C1 segment of cervical spinal cord (tissue), 14 donors: ENCODE measurements at places on chromosomes 7 and 10.

DNA sequence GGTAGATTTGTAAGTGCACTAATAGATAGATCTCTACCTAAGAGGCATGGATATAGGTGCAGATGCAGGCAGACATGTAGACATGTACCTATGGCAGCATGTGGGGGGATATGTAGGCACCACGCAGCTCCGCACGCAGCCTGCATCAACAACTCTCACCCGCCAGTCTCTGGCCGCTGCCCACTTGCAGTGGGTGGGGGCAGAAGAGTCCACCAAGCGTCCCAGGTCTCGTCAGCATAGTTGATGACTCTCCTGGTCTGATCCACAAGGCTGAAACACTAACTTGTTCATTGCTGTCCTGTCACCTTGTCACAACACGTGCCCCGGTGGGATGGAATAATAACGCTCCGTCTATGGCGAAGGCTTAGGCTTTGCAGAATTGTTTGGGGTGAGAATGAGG is 252.0 kb downstream of the ADARB2 start:
- DNase-seq: no peak

GRCh38 chr7:146889806-146890555 is 773.4 kb downstream of the CNTNAP2 start:
- no peak for DNase-seq

GRCh38 chr10:33355274-33355673 is 20.8 kb upstream of the NRP1 start:
- no peak for DNase-seq

GRCh38 chr10:131961047-131961776 is 20.5 kb downstream of the BNIP3 start:
- DNase-seq: no peak

- peak; percentile 46 for DNase-seq
These were observed 223.5 kb downstream of the CCDC3 start for GRCh38 chr10:12777840-12778585.

DNA sequence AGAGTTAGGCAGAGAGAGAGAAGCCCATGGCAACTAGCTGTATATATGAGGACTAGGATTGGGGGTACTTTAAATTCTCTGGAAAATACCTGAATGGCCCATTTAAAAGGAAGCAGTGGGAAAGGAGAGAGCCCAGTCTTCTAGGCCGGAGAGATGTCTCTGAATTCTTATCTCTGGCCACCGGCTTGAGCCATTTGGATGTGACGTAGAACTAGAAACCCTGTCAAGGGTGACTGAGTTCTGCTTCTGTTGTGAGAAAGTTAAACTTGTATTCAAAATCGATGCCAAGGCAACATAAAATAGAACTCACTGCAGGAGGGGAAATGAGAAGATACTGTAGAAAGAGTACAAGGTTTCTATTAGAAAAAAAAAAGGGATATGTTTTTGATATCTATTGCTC is 6.3 kb upstream of the GSTK1 start:
- DNase-seq: no peak

GRCh38 chr7:78441737-78442136 is 643.2 kb downstream of the PHTF2 start:
- no peak for DNase-seq

DNA sequence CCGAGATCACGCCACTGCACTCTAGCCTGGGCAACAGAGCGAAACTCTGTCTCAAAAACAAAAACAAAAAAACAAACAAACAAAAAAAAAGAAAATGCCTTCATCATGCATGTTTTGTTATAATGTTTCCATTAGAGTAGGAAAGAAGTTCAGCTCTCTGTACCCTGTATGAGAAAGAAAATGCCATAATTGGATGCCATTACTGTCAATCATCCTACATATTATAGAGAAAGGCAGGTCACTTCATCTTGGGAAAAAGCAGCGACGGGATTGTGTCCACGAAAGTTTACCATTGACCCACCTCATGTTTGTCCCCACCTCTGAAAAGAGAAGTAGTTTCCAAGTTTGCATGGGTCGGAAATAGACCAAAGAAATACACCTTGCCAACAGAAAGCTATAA is 33.8 kb downstream of the SEC61G start:
- DNase-seq: no peak

- DNase-seq: no peak
These were observed 56.1 kb upstream of the ARID5B start for GRCh38 chr10:61845196-61845949.

GRCh38 chr10:32211046-32211363 is 136.0 kb downstream of the EPC1 start:
- DNase-seq: no peak

DNA sequence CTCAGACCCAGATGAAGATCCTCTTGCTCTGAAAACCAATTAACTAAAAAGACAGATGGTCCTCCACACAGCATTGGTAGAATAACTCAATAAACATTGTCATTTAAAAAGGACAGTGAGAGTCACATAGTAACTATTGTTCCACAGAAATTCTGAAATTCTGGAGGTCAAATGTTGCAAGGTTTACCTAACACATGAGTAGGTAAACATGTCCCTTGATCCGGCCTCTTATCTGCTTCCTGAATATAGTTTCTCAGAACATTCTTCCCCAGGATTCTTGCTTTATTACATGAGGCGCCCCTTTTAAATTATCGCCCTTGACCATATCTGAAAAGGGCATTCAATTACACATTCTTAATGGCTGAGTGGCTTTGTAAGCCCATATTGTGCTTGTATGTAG is 270.7 kb downstream of the SEMA3D start:
- no peak for DNase-seq

- no peak for DNase-seq
These were observed 17.4 kb upstream of the CCDC172 start for GRCh38 chr10:116306847-116307246.

DNA sequence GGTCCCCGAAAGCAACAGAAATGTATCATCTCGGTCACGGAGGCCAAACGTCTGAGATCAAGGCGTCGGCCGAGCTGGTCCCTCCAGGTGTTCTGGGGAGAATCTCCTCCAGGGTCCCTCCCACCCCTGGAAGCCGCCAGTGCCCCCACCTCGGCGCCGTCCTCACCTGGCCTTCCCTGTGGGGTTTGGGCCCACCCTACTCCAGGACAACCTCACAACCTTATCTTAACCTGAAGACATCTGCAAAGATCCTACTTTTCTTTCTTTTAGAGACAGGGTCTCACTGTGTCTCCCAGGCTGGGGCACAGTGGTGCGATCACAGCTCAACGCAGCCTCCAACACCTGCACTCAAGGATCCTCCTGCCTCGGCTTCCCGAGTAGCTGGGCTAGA is 33.4 kb downstream of the ADAP1 start:
- no peak for DNase-seq

DNA sequence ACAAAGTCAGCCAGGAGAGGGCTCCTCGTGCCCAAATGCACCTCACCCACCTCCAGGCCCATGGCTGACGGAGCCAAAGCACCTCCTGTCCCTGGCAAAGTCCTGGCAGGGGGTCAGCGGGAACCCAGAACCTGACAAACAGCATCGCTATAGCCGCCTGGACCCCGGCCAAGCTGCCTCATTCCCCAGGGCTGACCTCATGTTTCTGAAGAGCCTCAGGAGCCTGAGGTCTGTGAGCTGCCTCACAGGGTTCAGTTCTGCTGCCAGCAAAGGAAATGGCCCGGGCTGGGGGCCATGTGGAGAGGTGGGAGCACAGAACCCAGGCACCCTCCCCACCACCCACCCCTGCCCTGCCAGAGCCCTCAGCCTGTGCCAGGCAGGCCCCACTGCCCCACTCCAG is 4.2 kb upstream of the NANOS1 start:
- peak; percentile 22 for DNase-seq

DNA sequence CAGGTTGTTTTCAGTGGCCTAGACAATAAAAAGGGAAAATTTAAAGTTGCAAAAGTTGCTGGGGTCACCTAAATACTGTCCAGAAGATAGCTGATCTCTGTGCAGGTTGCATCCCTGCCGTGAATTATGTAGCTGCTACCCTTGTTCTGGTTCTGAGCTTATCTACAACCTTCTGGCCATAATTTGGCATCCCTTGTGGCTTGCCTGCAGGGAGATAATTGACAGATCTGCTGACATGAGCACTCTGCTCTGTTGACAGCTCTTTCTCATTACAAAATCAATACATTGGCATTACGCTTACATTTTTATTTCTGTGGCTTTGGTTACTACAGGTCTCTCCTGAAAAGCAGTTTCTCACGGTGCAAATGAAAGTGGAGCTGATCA is 29.3 kb upstream of the HECTD2 start:
- no peak for DNase-seq

DNA sequence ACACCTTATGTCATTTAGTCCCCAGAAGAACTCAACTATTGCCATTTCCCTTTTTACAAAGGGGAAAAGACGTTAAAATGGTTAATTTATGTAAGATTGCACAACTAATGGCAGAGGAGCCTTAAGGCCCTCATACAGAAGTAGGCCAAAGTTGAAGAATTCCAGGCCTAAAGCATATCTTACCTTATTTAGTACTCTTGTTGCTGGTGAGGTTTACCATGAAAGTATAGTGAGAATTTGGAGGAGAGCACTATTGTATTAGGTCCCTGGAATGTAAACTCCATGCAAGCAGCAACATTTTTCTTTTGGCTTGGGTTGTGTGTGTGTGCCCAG is 731 bp upstream of the CRPPA start:
- DNase-seq: no peak

DNA sequence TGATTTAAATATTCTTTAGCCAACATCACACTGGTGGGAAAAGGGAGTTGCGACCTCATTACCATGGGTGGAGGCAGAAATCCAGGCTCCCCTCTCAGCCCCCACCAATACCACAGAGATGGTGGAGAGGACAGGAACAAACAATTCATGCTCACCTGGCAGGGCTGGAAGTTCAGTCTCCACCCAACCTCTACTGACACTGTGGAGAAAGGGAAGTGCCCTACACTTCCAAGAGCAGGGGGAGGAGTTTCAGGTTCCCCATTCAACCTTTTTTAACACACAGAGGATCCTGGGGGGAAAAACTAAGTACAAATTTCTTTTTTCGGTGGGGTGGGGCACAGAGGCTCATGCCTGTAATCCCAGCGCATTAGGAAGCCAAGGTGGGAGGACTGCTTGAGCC is 210.1 kb upstream of the KCTD7 start:
- DNase-seq: no peak

DNA sequence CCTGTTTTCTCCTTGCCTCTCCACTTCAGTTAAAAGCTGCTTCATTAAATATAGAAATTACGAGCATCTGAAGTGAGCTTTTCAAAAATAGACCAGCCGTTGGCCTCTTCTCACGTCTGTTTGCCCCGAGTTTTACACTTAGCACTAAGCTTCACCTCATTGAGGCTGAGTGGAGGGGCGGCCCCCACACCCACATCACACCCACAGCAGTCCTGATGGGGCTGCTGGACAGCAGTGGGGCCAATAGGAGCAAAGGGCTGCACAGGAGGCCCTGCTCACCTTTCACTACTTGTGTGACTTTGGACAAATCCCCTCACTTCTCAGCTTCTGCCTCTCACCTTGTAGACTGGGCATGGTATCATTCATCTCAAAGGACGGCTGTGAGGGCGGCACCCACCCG is 677.8 kb downstream of the SDK1 start:
- DNase-seq: no peak

GRCh38 chr10:21343087-21343486 is 182.4 kb downstream of the SKIDA1 start:
- no peak for DNase-seq

DNA sequence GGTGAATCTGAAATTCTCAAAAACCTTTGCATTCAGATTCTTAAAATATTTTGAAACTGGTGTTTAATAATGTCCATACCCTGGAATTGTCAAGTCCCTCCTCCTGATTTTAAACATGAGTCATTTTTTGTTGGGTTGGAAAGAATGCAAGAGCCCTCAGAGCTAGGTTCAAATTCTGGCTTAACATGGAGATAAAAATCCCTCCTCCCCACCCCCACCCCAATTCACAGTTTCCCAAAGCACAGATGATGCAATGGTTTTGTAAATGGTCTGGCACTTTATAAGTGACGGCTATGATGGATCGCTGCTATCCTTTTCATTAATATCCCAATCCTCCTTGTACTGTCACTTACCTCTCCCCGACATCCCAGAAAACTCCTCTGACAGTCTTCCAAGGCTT is 332.8 kb downstream of the PLXNA4 start:
- DNase-seq: no peak

DNA sequence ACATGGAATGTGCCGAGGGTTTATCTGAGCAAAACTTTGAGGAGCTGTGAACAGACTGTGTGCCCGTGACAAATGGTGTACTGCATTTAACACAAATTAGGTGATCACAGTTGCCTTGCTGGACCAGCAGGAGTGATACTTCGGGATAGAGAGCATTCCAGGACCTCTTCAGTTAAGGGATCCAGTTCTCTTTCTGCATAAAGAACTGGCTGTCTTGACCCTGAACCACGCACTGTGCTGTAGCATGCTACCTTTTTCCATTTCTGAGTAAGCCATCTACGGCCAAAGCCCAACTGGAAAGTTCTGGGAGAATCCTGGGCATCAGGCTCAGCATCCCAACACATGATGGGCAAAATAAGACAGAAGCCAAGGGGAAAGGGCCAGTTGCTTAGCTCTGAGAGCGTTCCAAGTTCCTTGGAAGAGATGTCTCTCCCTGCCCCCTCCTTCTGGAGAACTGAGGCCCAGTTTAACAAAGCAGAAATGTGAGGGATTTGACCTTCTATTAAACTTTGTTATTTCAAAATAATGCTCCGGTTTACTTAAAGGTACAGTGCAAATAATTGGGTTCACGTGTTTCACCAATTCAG is 37.9 kb upstream of the ADD3 start:
- no peak for DNase-seq

- no peak for DNase-seq
These were observed 85.5 kb upstream of the PDE1C start for GRCh38 chr7:32155712-32156111.

DNA sequence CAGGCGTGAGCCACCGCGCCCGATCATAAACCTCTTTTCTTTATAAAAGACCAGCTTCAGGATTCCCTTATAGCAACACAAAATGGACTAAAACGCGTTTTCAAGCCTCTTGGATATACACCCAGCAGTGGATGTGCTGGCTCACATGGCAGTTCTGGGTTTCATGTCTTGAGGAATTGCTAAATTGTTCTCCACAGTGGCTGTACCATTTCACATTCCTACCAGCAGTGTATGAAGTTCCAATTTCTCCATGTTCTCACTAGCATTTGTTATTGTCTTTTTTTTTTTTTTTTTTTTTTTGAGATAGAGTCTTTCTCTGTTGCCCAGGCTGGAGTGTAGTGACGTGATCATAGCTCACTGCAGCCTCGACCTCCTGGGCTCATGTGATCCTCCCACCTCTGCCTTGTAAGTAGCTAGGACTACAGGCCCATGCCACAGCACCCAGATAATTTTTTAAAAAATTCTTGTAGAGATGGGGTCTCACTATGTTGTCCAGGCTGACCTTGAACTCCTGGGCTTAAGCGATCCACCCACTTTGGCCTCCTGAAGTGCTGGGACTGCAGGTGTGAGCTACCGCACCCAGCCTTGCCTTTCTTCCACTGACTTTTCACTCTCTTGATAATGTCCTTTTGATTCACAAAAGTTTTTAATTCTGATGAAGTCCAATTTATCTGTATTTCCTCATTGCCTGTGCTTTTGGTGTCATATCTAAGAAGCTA is 17.4 kb downstream of the TECPR1 start:
- no peak for DNase-seq

DNA sequence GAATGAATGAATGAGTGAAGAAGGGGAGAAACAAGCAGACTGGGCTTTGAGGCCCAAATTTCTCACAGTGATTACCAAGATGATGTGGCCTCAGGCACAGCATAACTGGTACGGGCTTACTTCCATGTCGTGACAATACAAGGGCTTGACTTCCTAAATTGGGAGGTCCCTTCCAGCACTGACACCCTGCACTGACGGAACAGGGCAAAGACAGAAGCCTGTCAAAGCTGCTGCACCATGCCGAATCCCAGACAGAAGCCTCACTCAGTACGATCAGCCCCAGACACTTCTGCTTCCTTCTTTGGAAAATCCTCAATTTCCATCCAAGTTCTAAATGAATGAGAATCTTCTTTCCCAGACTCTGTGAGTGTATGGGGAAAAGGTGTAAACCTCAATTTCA is 51.9 kb downstream of the GNA12 start:
- DNase-seq: no peak
